Activated T-cell treated with anti-CD3 and anti-CD28 coated beads, Interleukin-2, amount 50 U/mL, for 72 hours (primary cell): ENCODE measurements at places on chromosomes 13 and 19.
A peak's percentile ranks its signal among the peaks of the same experiment; 100 is the strongest.

- peak; percentile 36 for DNase-seq
- H3K4me1 ChIP-seq, result peaks cover 22% of the 10 kb centered on the region
- peaks cover 3% of the 10 kb centered on the region for H3K36me3 ChIP-seq
- H3K27me3 ChIP-seq, result peaks cover 14% of the 10 kb centered on the region
- H3K4me3 ChIP-seq, result peak overlapping the region; percentile 82
Observed at GRCh38 chr19:45153339-45154063, 7.3 kb downstream of the NKPD1 start.

- peaks cover 35% of the 10 kb centered on the region for H3K27me3 ChIP-seq
- no peak overlapping the region for H3K4me3 ChIP-seq
- no peak overlapping the region for H3K27ac ChIP-seq
- H3K36me3 ChIP-seq, result no peaks in the 10 kb centered on the region
Observed at GRCh38 chr19:40561947-40562346, 14.7 kb upstream of the SHKBP1 start.

- no peaks in the 10 kb centered on the region for H3K27me3 ChIP-seq
- DNase-seq, result no peak
- H3K4me1 ChIP-seq, result peaks cover 25% of the 10 kb centered on the region
- H3K4me3 ChIP-seq, result peak overlapping the region; percentile 93
- no peaks in the 10 kb centered on the region for H3K36me3 ChIP-seq
- H3K27ac ChIP-seq, result peak overlapping the region; percentile 98
Observed at GRCh38 chr13:73984201-73984600, 150.0 kb downstream of the KLF12 start.

GRCh38 chr13:30020726-30021312 is 170.4 kb upstream of the UBL3 start:
- H3K27ac ChIP-seq, result no peak overlapping the region
- no peaks in the 10 kb centered on the region for H3K36me3 ChIP-seq
- no peaks in the 10 kb centered on the region for H3K4me1 ChIP-seq
- no peak for DNase-seq

- no peak overlapping the region for H3K4me3 ChIP-seq
- H3K27me3 ChIP-seq, result no peaks in the 10 kb centered on the region
- H3K36me3 ChIP-seq, result no peaks in the 10 kb centered on the region
- H3K4me1 ChIP-seq, result no peaks in the 10 kb centered on the region
- H3K27ac ChIP-seq, result no peak overlapping the region
Observed at GRCh38 chr19:17565611-17566010, 10.2 kb downstream of the COLGALT1 start.

DNA sequence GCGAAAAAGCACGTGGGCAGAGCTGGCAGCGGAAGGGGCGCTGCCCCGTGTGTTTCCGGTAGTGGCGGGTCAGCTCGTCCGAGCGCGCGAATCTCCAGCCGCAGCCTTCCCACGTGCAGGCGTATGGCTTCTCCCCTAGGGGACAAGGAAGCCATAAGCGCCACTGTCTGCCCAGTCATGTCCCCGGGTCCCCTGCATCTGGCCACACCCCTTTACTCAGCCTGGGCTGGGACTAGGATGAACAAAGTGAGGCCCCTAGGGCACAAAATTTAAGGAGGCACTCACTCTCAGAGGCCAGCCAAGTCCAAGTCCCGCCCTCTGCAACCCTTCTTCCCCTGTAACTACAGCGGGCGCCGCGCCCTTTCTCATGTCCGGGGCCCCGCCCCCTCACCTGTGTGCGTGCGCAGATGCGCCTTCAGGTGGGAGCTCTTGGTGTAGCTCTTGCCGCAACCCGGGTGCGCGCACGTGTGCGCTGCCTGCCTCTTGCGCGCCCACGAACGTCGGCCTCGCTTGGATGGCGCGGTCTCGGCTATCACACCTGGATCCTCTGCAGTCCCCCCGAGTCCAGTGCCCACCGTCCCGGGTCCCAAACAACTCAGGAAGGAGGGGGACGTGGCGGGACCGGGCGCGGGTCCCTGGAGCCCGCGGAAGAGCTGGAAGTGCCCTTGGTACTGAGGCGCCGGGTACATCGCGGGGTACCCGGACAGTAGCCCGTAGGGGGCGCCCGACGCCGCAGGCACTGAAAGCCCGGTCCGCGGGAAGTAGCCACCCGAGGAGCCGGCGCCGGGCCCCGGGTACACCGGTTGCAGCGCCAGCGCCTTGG is 1.9 kb downstream of the KLF1 start:
- peaks cover 42% of the 10 kb centered on the region for H3K4me1 ChIP-seq
- H3K27ac ChIP-seq, result no peak overlapping the region
- H3K4me3 ChIP-seq, result peak overlapping the region; percentile 93
- DNase-seq, result peak; percentile 97
- H3K36me3 ChIP-seq, result peaks cover 5% of the 10 kb centered on the region

DNA sequence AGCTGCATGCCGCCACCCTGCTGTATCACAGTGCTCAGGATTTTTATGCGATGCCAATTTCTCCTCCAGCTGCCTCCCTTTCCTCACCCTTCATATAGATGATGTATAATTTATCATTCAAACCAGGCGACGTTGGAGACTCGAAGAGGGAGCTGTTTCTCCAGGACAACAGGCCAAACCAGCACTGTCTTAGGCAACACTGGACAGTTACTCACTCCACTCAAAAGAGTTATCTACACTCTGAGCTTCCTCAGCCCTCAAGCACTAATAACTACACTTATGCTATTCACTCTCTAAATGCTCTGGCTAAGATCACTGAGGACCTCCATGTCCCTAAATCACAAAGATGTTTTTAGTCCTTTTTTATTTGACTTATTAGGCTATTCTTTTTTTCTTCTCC is 87.3 kb upstream of the RFC3 start:
- DNase-seq, result no peak
- H3K27me3 ChIP-seq, result no peaks in the 10 kb centered on the region

- no peak overlapping the region for H3K27ac ChIP-seq
- H3K27me3 ChIP-seq, result peaks cover 6% of the 10 kb centered on the region
- no peaks in the 10 kb centered on the region for H3K36me3 ChIP-seq
- no peak for DNase-seq
Observed at GRCh38 chr19:789701-790060, 7.6 kb upstream of the PTBP1 start.

- H3K27ac ChIP-seq, result no peak overlapping the region
- peak overlapping the region; percentile 87 for H3K4me3 ChIP-seq
- peaks cover 10% of the 10 kb centered on the region for H3K36me3 ChIP-seq
- H3K4me1 ChIP-seq, result peaks cover 29% of the 10 kb centered on the region
Observed at GRCh38 chr19:10694706-10695307, 6.4 kb upstream of the QTRT1 start.

DNA sequence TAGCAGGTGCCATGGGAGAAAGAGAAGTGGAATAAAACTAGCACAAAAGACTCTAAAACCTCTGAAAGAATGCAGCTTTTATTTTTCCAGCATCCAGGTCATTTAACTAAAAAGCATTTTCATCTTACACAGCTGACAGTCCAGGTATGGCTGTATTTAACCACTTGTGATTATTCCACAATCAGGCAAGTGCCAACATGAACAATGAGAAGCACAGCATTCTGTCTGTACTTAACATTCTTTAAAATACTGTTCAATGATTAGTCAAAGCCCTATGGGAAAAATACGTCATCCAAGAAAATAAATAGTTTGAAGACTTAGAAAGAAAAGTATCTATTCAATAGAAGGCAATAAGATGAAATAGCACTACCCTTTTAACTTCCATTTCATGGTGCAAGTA is 246.9 kb downstream of the LIG4 start:
- no peaks in the 10 kb centered on the region for H3K36me3 ChIP-seq
- no peak overlapping the region for H3K4me3 ChIP-seq
- H3K27ac ChIP-seq, result no peak overlapping the region
- DNase-seq, result no peak

GRCh38 chr19:19262190-19263057 is 10.7 kb downstream of the TM6SF2 start:
- no peak overlapping the region for H3K27ac ChIP-seq
- peak overlapping the region; percentile 29 for H3K4me3 ChIP-seq
- DNase-seq, result no peak
- H3K27me3 ChIP-seq, result peaks cover 47% of the 10 kb centered on the region
- no peaks in the 10 kb centered on the region for H3K36me3 ChIP-seq
- peaks cover 11% of the 10 kb centered on the region for H3K4me1 ChIP-seq

DNA sequence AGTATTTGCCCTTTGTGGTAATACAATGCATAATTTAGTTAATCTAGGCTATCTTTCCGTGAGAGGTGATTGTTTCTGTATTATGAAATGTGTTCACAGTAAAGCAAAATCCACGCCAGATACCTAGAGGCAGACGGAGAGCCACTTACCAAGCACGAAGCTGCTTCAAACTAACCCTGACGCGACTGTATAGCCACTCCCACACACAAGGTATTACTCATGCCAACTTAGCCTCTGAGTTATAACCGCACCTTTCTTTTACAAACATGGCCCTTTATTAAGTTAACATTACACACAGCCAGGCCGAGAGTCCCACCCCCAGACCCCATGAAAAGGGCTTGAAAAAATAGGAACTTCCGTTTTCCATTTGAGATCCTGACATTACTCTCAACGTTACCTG is 185.7 kb downstream of the ABCC4 start:
- H3K27me3 ChIP-seq, result no peaks in the 10 kb centered on the region
- H3K4me1 ChIP-seq, result no peaks in the 10 kb centered on the region
- no peaks in the 10 kb centered on the region for H3K36me3 ChIP-seq

DNA sequence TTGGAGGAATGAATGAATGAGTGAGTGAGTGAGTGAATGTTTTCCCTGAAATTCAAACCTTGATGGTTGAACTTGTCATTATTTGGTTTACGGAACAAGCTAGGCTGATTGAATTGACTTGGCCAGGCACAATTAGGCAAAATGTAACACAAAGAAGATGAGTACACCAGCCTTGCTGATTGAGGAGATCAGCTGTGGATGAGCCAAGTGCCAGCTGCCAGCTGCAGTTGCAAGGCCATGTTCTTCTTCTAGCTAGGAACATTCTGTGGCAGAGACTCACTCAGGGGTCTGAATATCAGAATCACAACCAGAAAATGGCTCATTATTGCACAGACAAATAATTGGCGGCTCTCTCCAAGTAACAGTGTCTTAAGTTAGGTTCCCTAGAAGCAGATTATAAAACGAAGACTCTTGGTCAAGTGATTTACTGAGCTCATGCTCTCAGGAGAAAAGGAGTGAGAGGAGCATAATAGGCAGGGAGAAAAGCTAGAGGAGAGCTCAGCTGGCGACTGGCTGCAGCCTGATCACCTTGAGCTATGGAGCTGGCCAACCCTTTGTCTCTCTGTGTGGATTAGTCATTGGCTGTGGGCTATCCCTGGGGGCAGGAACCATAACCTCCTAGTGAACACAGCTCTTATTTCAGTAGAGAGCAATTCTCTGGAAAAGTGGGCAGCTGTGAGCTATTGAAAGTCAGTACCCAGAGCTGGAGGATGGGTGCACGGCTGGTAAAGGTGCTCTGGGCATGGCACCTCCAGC is 225.3 kb upstream of the SERP2 start:
- no peak overlapping the region for H3K27ac ChIP-seq
- DNase-seq, result no peak
- peaks cover 2% of the 10 kb centered on the region for H3K4me1 ChIP-seq

DNA sequence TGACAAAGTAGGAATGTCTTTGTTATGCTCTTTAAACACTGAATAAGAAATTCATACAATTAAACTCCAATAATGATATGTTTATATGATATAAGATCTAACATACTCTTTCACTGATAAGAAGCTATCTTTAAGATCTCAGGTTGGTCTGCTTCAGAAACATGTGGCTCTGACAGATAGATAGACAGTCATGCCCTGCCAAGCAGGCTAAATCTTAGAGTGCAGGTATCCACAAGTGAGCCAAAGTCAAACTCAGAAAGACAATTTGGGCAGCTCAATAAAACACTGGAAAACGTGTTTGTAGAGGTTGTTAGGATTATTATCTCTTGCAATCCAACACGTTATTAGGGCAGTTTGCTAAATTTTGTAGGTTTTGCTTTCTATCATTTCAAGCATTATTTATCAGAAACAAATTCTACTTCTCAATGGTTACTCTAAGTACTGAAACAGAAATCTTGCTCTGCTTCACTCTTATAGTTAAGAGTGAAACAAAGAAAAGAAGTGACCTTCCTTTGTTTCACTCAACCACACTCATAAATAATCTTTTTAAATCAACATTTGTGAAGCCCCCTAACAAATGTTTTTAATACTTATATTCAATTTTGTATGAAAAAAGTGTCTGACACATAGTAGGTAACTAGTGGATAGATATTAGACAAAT is 1255.6 kb downstream of the DIAPH3 start:
- H3K27ac ChIP-seq, result no peak overlapping the region
- DNase-seq, result no peak
- H3K4me1 ChIP-seq, result no peaks in the 10 kb centered on the region
- H3K36me3 ChIP-seq, result no peaks in the 10 kb centered on the region
- no peak overlapping the region for H3K4me3 ChIP-seq

- H3K4me3 ChIP-seq, result no peak overlapping the region
- H3K27me3 ChIP-seq, result no peaks in the 10 kb centered on the region
- no peaks in the 10 kb centered on the region for H3K4me1 ChIP-seq
- DNase-seq, result no peak
Observed at GRCh38 chr13:38624822-38625221, 62.1 kb upstream of the FREM2 start.

DNA sequence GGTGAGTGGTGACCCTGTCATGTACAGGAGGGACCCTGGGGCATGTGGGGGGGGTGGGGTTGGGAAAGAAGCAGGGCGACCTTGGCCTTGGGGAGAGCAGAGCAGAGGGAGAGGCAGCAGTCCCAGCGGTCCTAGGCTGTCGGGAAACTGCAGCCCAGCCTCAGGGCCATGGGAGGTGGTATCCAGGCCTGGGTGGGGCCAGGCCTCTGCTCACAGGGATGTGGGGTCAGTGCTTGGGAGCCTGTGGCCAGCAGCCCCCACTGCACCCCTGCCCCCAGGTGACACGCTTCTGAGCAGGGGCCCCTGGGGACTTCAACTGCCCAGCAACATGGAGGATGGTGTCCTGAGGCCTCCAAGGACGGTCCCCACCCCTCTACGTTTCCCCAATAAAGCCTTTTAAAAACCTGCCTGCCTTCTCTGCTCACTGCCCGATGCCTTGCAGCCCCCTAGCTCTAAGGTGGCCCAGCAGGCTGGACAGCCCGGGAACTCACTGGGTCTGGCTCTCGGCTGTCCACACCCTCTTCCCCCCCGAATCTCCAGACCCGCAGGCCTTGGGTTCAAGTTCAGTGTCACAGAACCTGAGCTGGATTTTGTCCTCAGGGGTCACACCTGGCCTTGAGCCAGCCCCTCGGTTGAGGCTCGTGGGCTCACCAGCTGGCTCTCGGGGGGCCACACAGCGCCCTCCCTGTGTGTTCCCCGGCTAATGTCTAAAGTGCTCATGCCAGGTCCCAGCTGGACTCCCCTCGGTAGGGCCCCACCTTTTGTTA is 6.9 kb downstream of the PNKP start:
- no peak overlapping the region for H3K4me3 ChIP-seq
- no peak for DNase-seq
- no peak overlapping the region for H3K27ac ChIP-seq
- no peaks in the 10 kb centered on the region for H3K27me3 ChIP-seq

- no peak for DNase-seq
- H3K4me1 ChIP-seq, result no peaks in the 10 kb centered on the region
- H3K27ac ChIP-seq, result no peak overlapping the region
- H3K27me3 ChIP-seq, result no peaks in the 10 kb centered on the region
- peaks cover 6% of the 10 kb centered on the region for H3K36me3 ChIP-seq
Observed at GRCh38 chr19:22608441-22608840, 25.7 kb upstream of the ZNF492 start.

- peak; percentile 70 for DNase-seq
- peaks cover 1% of the 10 kb centered on the region for H3K36me3 ChIP-seq
- H3K27ac ChIP-seq, result peak overlapping the region; percentile 90
- H3K27me3 ChIP-seq, result no peaks in the 10 kb centered on the region
- H3K4me1 ChIP-seq, result peaks cover 76% of the 10 kb centered on the region
- H3K4me3 ChIP-seq, result peak overlapping the region; percentile 64
Observed at GRCh38 chr13:40315416-40316064, 350.9 kb downstream of the FOXO1 start.
